DMS53 (cell line): ENCODE measurements at places on chromosomes 3 and 15.

GRCh38 chr3:145807990-145808389 lies 353.0 kb downstream of the PLOD2 start:
- DNase-seq = no peak

- peak; percentile 23 for DNase-seq
Observed at GRCh38 chr3:2517500-2518172, 419.0 kb downstream of the CNTN4 start.

DNA sequence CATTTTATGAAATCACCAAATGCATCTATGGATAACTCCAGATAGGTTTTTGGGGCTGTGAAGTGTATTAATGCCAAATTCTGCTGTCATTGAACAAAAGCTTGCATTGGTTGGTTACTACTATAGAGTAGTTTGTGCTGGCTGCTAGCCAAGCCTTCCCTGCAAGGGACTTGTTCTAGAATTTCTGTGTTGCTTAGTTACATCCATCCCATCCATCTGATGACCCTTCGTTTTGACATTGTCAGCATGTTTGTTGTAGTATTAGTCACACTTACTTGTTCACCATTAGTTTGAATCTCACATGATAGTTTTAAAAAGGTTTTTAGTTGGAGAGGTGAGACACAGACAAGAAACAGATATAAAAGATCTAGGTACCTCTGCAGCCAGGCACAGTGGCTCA lies 7.0 kb upstream of the NIPA2 start:
- DNase-seq = peak; percentile 28

DNA sequence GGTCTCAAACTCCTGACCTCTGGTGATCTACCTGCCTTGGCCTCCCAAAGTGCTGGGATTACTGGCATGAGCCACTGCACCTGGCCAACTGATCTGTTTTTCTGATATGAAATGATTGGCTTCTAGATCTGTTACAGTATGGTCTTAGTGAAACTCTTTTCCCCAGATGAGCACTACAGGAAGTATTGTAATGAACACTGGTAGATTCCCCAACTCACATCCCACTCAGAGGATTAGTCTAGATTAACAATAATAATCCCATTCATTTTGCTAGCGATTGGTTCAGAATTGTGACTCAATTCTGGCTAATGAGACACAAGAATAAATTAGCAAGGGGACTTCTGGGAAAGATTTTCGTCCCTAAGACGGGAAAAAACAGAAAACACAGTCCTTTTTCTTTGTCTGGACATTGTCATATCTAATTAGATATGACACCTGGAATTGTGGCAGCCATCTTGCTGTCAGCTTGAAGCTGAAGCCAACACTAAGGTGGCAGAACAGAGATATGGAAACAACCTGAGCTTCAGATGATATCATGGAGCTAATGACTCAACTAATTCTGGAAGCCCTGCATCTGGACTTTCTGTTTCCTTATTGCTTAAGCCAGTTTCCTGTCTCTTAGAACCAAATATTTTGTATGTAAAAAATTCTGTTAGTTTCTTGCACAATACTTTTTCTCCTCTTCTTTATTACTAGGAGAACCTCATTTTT lies 17.4 kb upstream of the NPTN start:
- DNase-seq = peak; percentile 4

DNA sequence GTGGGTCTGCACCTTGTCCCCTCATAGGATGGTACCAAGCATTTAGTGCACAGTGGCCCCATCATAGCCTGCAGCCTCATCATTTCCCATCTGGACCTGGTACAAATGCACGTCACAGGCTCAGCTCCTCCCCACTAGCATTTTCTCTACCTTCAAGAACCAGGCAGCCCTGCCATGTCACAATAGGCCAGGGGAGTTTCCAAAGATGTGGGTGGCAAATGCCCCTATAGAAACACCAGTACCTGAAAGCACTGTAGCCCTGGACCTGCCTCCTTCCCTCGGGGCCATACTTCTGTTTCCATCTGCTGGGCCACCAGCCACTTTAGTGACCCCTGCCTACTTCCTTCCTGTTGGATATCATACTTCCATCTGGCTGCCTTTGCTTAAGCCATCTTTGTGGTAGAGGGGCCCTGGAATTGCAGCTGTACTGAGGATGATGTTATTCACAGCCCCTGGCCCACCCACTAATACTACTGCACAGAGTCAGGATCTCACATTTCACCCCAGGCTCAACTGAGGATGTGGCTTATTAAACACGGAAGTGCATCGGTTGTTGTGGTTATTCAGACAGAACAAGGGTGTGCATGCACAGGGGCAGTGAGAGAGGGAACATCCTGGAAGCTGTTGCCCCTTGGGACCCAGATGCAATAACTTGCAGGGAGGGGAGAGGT lies 3.8 kb downstream of the TCTA start:
- DNase-seq = no peak

DNA sequence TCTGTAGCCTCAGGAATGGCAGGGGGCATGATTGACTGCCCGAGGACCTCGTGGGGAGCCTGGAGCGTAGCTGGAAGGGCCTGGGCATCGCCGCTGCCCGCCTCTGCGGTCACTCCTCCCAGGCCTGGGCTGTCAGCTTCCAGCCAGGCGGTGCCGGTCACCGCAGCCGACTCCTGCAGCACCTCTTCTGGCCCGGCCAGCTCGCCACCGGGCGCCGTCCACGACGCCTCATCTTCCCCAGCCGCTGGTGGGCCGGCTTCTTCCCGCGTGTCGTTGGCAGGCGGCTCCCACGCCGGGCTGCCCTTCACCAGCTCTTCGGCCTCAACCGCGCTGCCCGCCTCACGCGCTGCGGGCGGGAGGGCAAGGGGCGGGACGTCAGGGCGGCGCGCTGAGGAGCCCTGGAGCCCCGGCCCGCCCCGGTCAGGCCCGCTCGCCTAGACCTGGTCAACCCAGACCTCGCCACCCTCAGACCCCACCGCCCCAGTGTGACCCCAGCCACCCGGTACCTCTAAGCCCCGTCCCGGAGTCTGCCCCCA lies 1.0 kb downstream of the CSPG5 start:
- DNase-seq = peak; percentile 46

DNA sequence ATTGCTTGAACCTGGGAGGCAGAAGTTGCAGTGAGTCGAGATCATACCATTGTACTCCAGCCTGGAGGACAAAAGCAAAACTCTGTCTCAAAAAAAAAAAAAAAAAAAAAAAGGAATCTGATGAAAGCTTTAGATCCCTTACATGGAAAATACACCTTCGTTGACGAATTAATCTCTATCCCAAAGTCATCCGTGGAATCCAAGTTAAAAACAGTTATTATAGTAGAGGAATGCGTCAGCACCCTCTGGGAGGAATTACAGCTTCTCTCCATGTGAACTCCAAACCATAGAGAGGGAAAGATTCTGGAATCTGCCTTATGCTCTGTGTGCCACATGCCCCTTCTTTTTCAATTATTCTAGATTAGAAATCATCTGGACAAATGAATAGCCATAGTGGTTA lies 192.3 kb upstream of the C2CD4B start:
- no peak for DNase-seq

DNA sequence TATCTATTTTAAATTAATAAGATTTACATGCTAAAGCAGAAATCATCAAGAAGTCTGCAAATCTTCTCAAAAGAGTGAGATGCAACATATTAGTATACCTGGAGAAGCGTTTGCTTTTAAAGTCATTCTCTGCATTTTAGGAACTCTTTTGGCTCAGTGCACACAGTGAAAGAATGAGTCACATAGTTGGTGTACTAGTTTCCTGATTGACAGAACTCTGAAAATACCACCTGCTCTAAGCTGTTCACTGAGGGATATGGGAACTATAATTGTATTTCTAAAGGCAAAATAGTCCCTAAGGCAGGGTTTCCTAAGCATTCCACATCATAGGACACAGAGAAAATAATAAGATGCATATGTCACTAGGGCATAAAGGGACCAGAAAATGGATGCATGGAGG lies 838.5 kb downstream of the DIPK2A start:
- no peak for DNase-seq

DNA sequence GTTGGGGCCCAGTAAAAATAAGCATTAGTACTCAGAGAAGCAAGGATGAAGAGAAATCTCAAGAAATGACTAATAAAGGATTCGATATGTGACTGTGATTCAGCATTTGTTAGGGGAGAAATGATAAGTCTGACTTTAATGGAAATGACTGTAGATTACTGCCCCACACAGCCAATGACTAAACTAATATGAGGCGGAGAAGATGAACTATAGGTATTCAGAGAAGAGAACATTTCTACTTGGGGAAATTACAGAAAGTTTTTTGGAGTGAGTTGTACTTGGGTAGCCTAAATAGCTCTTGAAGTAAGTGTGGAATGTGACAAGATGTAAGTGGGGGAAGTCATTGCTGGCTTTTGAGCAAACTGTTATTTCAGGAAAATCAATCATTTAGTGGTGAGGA lies 380.0 kb downstream of the PDCD6IP start:
- DNase-seq = no peak

GRCh38 chr3:37704064-37704463 lies 157.6 kb upstream of the CTDSPL start:
- DNase-seq = no peak

GRCh38 chr3:28575100-28575745 lies 226.6 kb upstream of the AZI2 start:
- peak; percentile 50 for DNase-seq

- DNase-seq = no peak
Observed at GRCh38 chr15:97443101-97443500, 517.4 kb upstream of the ARRDC4 start.
